ENCODE measurements at places on chromosomes 3 and 15. TPM values are rescaled to one million over a fixed set of nuclear protein-coding genes. Genes with fewer than 3 reads are reported as not detected.

HTR3E gene
- not detected for total RNA-seq

SLC24A5 gene
- not detected for total RNA-seq

ZBTB47 gene
- total RNA-seq, result 0.62 TPM

DNA sequence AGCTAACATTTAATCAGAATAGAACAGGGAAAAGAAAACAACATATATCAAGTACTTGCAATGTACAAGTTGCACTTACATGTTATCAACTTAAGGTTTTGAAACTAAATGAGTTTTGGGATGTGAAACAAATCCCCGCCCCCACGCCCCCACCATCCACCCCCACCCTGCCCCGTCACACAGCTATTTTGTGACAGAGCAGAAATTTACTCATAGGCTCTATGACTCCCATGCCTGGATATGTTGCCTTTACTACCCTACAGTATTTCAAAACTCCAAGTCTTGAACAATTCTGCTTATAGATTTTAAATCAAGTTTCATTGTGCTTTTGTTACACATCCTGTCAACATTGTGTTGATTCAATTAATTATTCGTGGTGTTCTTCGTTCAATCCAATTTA, 18.1 kb upstream of the IL1RAP start:
- peaks cover 53% of the 10 kb centered on the region for H3K27me3 ChIP-seq
- H3K36me3 ChIP-seq, result no peaks in the 10 kb centered on the region
- peak; percentile 17 for DNase-seq
- H3K4me3 ChIP-seq, result no peak overlapping the region
- no peak overlapping the region for H3K27ac ChIP-seq
- H3K4me1 ChIP-seq, result peaks cover 18% of the 10 kb centered on the region

Measured in activated CD4-positive, alpha-beta T cell treated with anti-CD3 and anti-CD28 coated beads for 36 hours (primary cell).